ENCODE measurements at places on chromosomes 1 and 21. TPM values are rescaled to one million over a fixed set of nuclear protein-coding genes. Genes with fewer than 3 reads are reported as not detected.

DNA sequence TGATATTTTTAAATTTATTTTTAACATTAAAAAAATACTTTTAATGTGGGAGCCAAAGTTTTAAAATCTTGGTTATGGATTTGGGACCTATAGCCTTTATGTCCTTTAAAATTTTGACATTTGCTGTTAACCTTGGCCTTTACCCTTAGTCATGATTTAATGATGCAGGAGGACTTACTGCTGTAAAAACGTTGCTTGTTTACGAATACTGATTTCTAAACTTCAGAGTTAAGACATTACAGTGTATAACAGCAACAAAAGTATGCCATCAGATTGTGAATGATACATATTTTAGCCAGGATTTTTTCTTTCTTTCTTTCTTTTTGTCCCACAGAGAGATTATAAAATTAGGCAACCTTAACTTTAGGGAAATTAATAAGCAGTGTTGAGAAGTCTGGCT, 8.9 kb downstream of the RBM15 start:
- DNase-seq, result no peak

DNA sequence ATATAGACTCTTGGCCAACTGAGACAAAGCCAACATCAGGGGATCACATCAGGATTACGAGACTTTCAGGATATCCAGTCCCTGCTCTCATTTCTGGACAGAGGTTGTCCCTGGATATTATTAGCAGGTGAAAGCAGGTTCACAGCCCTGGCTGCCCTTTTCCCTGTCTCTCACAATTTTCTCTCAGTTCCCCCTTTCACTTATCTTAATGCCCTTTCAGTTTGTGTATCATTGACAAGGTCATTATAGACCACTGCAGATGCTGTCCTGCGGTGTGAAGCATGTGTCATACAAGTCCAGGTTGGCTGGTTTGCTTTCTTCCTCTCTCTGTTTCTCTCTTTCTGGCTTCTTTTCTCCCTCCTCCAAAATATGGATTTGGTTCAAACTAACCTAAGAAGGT, 2.1 kb upstream of the KLHDC9 start:
- no peak for DNase-seq

GRCh38 chr1:68918563-68918962, 421.7 kb upstream of the DEPDC1 start:
- DNase-seq, result no peak

- no peak for DNase-seq
Measured at GRCh38 chr21:28066076-28066475, 926.6 kb downstream of the LTN1 start.

DNA sequence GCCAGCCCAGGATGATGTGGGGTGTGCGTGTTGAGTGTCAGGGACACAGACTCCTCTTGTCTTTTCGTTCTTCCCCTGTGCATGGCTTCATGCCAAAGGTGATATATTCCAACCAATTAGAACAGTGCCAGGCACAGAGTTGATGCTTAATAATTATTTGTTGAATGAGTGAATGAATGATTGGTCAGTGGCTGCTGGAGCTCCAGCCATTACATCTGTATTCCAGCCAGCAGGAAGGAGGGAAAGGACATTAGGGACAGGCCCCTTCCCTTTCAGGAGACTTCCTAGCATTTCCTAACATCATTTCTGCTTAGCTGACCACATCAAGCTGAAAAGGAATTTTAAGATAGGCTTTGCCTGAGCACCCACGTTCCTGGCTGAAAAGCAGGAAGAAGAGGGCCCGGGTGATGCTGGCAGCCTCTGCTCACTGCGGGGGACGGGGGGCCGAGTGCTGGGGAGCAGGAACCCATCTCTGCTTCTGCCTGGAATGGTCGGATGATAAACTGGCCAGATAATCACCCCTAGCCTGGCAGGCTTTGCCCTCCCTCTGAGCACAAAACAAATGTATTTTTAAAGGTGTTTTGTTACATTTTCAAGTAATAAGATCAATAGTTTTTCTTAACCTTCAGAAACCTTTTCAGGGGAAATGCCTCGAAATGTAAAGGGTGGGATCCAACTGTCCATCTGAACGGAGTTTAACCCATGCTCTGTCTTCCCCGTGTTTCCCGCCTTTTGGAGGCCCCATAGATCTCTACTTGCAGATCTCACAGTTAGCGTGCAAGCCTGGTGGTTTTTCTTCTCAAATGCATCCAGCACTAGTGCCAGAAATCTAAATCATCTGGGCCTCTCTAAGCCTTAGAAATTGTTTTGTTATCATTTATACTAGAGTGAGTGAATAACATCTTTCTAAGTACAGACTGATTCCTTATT, 39.0 kb downstream of the SLC37A1 start:
- no peak for DNase-seq

DNA sequence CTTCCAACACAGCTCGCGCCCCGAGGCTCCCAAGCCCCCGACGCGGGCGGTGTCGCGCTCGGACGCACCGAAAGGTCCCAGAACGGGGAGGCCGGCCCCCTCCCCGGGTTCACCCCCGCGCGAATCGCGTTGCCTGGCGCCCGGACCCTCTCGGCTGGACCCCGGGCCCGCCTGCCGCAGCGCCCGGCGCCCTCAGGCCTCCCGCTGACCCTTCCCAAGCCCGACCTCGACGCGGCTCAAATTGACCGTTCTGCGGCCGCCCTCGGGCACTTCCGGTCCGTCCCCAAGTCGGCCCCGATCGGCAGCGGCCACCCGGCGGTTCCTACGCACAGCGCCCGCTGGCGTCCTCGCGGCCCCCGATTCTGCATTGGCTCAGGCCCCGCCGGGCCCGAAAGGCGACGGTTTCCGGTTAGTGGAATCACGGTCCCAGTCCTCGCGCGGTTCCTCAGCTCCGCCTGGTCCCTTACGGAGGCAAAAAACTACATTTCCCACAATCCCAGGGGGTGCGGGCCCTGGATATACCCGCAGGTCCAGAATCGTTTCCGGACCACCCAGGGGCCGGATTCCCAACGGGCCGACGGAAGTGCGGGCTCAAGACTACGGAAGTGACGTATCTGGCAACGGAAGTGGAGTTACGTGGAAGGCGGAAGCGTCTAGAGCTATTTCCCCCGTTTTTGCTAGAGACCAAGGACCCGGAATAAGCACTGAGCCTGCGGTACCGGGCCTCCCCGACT, at the start of gene AURKAIP1:
Gene AURKAIP1, minus strand, starts transcription at position 279 of the 734 bp plus-strand sequence. CDS start 451 bp downstream, outside the sequence.
- peak; percentile 99 for DNase-seq

DNA sequence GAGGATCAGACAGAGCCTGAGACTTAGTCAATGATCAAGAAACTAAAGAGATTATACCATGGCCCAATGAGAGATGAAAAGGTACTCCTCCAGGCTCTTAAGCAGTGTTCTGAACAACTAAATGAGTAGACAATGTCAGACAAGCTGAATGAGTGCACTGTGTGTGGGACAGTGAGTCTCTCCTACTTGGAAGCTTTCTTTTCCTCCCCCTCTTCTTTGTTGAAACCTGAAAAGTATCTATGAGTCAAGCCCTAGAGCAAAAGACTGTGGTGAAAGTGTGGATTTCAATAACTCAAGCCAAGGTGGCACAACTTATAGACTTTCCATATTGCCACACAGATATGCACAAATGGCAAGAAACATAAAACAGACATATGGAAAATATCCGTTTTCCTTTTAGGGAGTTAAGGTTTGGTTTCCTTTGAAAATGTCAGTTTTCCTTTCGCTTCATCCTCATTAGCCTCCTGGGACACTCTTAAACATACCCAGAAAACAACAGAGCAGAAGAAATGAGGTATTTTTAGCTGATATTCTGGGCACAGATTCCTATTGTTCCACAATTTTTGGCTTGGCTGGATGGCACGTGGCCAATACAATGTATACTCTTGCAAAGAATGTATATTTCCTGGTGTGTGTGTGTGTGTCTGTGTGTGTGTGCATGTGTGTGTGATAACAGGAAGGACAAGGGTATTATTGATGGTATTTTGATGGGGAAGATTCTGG, 96.6 kb downstream of the LMX1A start:
- no peak for DNase-seq

GRCh38 chr1:205013683-205014367, 29.2 kb upstream of the CNTN2 start:
- DNase-seq, result no peak

GRCh38 chr1:205344066-205344928, 12.4 kb downstream of the KLHDC8A start:
- DNase-seq, result no peak

DNA sequence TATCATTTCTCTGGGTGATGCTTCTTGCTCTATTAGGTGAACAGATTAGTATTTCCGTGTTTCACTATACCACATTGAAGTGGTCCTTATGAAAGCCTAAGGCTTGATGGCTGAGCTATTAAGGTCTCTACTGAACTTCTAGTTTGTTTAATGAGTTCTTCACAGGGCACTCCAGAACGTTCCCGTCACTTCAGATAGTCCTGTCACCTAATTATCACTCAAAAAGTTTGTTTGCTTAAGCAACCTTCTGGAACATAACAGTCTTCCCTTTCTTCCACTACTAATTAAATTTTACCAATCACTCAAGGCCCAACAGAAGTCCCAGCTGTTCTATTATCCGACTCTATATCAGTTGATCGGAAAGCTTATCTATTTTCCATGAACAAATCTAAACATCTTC, 104.6 kb upstream of the ZC3H11B start:
- DNase-seq, result no peak

GRCh38 chr1:67110352-67110751, 24.4 kb downstream of the C1orf141 start:
- DNase-seq, result no peak

- no peak for DNase-seq
Measured at GRCh38 chr21:27424601-27425000, 457.7 kb upstream of the ADAMTS5 start.

DNA sequence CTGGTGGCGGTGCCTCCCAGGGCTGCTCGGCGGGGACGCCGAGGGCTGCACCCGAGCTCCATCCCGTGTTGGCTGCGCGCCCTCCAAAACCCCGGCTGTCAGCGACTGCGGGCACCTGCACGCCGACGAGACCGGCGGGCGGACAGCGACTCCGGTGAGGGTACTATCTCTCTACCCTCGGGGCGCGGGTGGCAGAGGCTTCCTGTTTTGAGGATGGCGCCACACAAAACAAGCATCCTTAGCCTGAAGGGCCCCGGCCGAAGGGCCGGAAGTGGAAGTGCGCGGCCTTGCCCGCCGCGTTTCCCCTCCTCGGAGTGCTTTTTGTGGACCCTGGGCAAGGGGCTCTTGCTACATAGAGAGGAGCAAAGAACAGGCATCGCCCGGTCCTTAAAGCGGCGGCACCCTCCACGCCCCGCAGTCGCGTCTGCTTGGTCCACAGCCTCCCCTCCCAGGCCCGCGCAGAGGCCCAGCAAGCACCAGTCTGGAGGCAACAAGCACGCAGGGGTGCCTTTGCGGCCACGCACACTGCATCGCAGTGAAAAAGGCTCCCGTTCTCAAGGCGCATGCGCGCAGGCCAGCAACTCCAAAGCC, 561 bp upstream of the COQ8A start:
- peak; percentile 67 for DNase-seq

GRCh38 chr1:25628741-25629421, 12.3 kb downstream of the MAN1C1 start:
- DNase-seq, result no peak

DNA sequence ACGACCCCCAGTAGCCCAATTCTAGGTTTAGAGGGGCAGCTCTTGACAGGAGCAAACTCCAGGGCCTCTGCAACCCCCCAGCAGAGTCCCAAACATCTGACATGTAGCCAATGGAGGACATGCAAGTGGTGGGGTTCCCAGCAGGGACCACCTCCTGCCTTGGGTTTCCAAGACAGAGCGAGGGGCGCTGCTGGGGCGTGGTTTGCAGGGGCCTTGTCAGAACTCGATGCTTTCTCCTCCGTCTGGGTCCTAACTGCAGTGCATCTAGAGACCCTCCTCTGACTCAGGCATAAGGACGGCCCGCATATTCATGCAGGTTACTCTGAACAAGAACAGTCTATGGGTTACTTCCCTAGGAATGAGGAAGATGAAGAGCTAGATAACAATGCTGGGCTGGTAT, 17.2 kb downstream of the EPHX1 start:
- no peak for DNase-seq

DNA sequence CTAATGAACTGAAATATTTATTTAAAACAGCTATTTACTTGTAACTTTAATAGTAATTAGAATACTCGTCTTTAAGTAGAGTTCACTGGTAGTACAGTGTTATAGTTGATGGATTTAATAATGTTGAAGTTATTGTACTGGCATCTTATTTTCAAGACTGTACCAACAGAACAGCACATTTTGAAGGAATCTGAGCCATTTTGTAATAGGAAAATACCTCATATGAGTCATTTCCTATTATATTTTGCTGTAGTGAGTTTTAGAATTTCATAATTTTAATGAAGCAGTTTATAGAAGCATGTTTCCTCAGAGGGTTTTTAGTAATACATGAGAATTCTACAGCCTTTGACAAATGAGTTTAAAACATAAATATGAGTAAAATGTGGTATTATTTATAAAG, 258.3 kb downstream of the OLFM3 start:
- DNase-seq, result no peak

DNA sequence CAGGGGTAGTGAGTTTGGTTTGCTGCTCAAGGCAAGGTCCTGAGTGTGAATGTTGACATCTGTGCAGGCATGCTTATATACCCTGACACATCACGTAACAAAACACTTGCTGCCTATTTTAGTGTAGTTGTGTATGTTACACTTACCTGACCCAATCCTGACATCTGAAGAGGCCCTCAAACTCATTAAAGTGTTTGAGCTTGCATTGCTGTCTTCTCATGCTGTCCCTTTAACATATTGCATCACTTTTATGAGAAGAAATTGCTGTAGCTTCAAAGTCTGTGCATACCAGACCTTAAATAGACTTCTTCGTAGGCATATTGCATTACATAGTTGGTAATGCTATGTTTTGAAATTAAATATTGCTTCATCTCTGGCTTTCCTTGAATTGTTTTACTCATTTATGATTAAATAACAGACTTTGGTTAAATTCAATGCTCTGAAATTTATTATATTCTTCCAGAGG, at the start of gene KRTAP19-3:
Gene KRTAP19-3, minus strand, starts transcription at position 51 of the 466 bp plus-strand sequence. CDS start 56 bp downstream, outside the sequence.
- no peak for DNase-seq

GRCh38 chr21:45306832-45307571, 19.3 kb upstream of the POFUT2 start:
- DNase-seq, result peak; percentile 78

DNA sequence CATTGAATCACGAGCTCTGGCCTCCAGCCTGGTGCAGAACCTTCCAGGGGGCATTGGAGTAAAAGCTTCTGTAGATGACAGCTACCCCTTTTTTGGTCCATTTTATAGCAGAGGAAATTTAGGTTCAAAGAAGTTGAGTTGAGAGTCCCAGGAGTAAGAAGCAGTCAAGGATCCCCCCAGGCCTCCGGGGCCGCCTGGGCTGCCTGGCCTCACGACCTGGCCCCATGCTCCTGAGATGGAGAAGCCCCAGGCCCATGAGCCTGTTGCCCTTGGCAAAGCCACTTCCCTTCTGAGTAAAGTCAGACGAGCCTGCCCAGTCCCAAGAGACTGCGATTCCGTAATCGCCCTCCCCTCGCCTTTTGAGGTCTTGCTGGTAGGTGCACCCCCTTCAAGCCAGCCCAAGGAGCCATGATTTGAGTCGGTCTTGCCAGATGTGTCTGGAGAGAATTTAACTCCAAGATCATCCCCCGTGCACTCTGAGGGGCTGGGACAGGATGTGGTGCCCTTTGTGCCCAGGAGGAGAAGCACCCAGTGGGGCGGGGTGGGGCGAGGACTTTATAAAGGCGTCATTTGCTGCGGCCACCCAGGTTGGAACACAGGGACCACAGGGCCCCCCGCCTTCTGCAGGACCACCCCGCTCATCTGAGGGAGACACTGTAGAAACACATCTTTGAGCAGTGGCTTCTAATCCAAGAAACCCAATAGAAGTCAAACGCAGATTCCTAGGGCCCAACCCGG, 30.1 kb downstream of the PDE9A start:
- no peak for DNase-seq

- DNase-seq, result no peak
Measured at GRCh38 chr21:37805266-37805665, 111.0 kb downstream of the KCNJ6 start.

The EXO1 gene
- 1.1 TPM for total RNA-seq

The THEM4 gene
- 22.6 TPM for total RNA-seq

The ETV3L gene
- total RNA-seq, result not detected

The OR2AK2 gene
- 0.39 TPM for total RNA-seq
